Fibroblast of skin of left biceps (primary cell): ENCODE measurements at places on chromosomes 3 and 15.

DNA sequence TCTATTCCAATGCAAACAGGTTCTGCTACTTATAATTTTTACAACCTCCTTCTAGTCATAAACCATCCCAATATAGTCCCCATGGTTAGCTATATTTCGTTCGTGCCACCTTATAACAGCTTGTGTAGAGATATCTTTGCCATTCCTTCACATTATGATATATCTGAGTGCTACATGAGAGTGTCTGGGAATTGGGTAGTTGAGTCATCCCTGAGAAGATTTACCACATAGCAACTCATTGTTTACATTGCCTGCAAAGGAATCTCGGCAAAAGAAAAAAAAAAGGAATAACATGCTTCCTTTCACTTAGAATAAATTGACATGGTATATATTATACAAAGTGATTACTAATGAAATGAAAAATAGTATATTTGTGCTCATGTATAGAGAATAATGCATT, 86.0 kb upstream of the VGLL3 start:
- DNase-seq = peak; percentile 38

GRCh38 chr3:38711321-38711720, 61.8 kb upstream of the SCN5A start:
- no peak for DNase-seq

DNA sequence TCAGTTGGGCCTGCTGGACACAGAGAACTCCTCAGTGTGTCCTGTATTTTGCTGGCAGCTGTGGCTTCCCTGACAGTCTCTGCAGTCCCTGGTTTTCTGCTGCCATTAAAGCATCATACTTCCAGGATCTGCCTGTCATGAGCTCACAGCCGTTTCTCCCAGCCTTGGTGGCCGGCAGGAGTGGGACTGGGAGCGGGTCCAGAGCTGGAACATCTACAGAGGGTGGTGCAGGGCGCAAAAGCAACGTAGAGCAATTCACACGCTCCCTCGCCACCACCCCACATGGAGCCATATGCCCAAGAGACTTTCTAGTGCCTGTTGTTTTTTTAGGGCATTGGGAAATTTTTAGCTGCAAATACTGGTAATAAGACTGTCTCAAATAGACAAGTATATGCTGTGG, 33.6 kb downstream of the ABTB1 start:
- DNase-seq = no peak

- no peak for DNase-seq
These were observed 269.2 kb upstream of the CNTN3 start for GRCh38 chr3:74883690-74884089.

DNA sequence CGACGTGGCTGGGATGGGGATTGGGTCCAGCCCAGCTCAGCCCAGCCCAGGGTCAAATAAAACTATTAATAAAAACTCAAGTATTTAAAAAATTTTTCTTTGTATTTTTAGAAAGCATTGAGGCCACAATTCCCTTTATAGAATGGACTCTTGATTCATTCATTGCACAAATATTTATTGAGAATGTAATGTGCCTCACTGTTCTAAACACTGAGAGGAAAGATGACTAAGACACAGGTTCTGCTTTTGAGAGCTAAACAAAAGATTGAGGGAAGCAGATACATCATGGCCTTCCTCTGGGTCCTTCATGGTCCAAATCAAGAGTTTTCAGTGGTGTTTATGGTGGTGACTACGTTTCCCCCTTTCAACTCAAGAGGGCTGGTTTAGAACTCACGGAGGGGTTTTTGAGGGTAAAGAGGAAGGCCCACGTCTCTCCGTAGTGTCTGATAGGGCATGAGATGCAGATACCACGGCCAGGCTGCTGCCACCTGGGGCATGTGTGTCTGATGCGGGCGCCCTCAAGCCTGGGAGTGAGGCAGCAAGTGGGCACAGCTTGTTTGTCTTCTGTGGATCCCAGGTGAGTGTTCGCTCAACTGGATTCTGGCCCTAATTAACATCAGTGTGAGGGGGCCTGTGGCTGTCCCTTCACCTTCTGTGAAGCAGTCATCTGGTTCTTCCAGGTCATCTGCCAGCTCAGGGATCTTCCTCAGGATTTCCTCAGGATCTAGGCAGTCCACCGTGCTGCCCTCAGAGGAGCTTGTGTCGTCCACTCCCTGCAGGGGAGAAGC, 73.5 kb upstream of the SCN5A start:
- no peak for DNase-seq

DNA sequence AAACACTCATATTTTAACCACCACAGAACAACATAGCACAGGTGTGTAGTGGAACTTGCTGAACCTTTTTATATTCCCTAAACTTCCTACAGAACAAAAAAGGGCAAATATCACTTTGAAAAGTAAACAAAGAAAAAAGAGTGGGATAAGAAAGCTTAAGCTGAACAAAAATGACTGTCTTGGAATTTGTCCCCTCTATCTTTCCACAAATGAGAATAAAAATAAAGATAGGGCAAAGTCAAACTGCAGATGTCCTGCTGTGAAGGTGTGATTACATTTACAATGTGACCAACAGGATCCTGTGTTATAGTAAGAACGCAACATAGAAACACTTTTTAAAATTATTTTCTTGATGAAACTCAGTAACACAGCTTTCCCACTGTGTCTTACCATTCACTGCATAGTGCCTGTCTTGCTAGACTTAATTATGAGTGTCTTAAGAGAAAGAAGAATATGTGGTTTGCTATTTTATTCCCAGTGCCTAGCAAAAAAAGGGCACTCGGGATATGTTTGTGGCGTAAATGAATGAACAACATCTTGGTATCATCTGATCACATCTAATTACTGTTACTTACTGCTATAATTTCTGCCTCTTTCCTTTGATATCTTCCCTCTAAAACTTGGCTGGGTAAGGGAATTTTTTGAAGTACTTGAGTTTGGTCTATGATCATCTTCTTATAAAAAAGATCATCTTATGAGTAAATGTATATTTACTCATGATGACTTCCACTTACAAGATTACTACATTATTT, 67.5 kb downstream of the DENND4A start:
- DNase-seq = no peak
